ENCODE measurements at places on chromosomes 7 and 10.

GRCh38 chr10:31353574-31353973, 34.6 kb downstream of the ZEB1 start:
- peak; percentile 16 for DNase-seq

DNA sequence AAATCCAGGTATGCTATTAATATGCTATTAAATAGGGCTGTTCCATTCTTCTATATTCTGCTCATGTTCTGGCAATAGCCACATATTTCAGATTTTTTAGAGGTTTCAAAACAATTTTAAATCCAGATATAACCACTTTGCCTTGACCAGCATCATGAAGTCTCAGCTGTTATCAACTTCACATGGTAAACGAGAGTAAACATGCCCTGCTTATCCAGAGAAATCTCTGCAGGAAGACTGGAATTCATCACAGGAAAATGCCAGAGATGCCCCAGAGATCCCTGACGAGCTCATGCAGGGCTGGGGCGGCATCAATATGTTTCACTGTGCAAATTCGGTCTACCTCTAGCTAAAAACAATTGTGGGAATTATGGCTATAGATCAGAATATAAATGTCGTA, 126.5 kb downstream of the FANK1 start:
- DNase-seq = no peak

- DNase-seq = no peak
Measured at GRCh38 chr10:131088619-131089018, 222.9 kb downstream of the TCERG1L start.

DNA sequence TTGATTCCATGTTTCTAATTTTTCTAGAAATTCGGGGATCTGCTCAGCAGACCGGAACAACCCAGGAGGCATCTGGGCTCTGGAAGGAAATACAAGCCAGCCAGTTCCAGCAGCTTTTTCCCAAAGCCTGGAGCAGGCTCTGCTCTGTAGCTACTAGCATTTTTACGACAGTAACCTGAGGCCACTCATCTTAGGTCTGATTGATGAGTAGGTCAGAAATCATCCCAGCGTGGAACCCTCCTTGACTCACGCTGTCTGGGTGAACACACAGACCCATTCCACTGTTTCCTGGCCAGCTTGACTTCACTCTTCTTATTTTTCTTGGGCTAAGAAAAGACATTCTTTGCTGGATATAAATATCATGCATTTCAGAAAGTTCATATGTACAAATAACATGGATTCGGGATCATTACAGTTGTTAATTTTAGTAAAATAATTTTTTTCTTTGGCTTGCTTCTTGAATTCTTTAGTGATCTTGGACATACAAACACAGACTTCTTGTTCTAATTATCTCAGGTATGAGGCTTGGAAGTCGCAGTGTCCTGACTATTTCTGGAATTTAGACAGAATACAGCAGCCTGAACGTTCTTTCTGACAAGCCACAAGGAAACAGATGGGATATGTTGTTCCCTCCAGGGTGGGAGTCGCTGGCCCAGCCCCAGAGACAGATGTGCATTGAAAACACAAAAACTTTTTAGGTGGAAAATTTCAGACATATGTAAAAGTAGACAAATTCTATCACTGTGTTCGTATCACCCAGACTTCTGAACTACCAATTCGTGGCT, 54.6 kb upstream of the PITRM1 start:
- DNase-seq = peak; percentile 61

- no peak for DNase-seq
Measured at GRCh38 chr7:123608991-123609882, 7.6 kb downstream of the ASB15 start.

DNA sequence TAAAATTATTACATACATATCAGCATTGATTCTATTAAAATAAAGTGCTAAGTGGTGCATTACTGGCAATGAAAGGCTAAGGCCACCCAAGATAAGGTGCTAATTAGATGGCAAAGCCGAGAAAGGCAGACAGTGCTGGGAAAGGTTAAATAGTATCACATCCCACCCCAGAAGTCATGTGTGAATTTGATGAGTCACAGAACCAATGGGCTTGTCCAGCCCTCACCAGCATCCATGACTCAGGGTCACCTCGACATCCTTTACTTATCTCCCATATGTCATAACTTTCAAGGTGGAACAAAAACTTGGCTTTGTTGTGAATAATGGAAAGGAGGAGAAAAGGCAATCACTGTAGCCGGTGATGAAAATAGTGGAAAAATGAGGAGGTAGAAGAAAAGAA, 459.1 kb downstream of the PLXNA4 start:
- no peak for DNase-seq

GRCh38 chr10:109895848-109896247, 27.5 kb downstream of the XPNPEP1 start:
- no peak for DNase-seq

DNA sequence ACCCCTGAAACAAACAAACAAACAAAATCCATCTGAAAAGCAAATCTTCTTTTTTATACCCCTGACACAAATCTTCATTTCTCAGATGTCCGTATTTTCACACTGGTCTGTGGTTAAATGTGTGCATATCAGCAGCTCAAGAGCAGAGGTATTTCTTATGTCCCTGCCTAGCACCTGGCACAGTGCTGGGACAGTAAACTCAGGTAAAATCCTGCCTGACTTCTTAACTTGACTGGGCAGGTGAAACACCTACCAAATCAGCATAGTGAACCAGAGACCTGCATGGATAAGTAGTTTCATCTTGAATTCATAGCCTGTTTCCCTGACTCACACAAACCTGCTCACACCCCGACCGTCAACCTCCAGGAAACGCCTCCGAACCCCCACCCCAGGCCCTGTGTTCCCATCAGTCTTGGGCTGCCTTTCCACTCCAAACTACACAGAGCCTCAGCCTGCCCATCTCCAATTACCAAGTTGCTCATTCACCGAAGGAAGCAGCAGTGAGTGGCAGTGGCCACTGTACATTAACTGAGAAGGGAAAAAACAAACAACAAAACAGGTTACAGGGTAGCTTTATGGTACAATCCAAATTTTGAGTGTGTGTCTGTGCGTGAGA, 109.9 kb downstream of the HECTD2 start:
- DNase-seq = no peak

DNA sequence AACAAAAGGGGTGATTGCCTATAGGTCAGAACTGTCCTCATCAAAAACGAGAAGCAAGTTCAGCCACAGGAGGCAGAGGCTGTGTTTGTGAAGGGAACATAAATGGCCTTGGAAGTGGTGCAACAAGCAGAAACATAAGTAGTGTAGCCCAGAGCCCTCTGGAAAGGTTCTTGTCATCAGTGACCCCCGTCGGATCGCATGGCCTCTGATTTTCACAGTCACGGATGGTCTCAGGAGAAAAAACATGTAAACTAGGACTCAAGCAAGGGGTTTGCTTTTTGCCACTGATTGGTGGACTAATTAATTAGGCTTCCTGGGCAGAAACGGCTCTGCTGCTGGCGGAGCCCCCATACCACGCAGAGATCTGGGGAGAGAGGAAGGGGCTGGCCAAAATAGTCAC, 496.5 kb upstream of the MKI67 start:
- DNase-seq = no peak

DNA sequence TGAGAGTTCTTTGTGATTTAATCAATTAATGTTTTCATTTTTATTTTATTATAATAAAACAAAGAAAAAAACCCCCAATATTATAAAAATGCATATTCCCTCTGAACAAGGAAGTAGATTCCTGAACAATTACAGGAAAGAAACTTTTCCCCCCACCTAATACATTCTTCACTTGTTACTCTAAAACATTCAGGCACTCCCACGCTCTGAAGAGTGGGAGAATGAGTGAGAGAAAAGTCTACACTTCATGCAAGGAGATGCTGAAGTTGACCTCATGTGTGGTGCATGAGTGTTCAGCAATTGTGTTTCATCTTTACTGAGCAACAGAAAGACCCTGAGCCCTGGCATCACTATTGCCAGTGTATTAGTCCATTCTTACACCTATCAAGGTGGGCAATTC, 244.2 kb upstream of the IGFBP3 start:
- DNase-seq = no peak

DNA sequence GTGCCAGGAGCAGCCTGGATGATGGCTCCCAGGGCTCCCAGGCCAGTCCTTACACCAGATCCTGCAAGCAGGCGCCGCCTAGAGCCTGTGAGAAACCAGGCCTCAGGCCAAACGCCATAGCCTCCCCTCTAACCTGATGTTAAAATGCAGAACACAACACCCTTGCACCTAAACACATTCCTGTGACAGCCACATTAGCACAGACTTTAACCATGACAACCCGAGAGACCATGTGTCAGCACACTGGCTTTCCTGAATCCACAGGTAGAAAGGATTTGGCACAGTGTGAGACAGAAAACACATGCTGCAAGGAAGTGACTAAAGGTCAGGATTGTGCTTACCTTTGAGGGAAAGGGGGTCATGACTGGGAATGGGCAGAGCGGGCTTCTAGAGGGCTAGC, 59.9 kb downstream of the SGMS1 start:
- no peak for DNase-seq

- DNase-seq = no peak
Measured at GRCh38 chr7:125462615-125463014, 533.0 kb upstream of the POT1 start.

GRCh38 chr10:77350134-77350533, 287.5 kb downstream of the KCNMA1 start:
- no peak for DNase-seq

- DNase-seq = no peak
Measured at GRCh38 chr7:5217851-5218331, 27.9 kb downstream of the WIPI2 start.

GRCh38 chr7:74283858-74284447, 5.3 kb upstream of the CLIP2 start:
- no peak for DNase-seq

Measured in AG09309 (cell line).